ENCODE measurements at places on chromosomes 3 and 15. TPM values are rescaled to one million over a fixed set of nuclear protein-coding genes. Genes with fewer than 3 reads are reported as not detected.

PAK6 gene
- not detected for total RNA-seq

LRTM1 gene
- total RNA-seq: not detected

SRGAP3 gene
- total RNA-seq: not detected

MRPL47 gene
- total RNA-seq: 44.5 TPM

CFAP100 gene
- total RNA-seq: not detected

SEMA3G gene
- 61.1 TPM for total RNA-seq

RASGRP1 gene
- total RNA-seq: under 0.01 TPM

COLQ gene
- 0.46 TPM for total RNA-seq

IL1RAP gene
- 9.7 TPM for total RNA-seq

LRRN1 gene
- not detected for total RNA-seq

IGSF11 gene
- not detected for total RNA-seq

ABI3BP gene
- 54.3 TPM for total RNA-seq

MYL3 gene
- total RNA-seq: not detected

TWF2 gene
- total RNA-seq: 168 TPM

GOLGA8J gene
- not detected for total RNA-seq

SV2B gene
- total RNA-seq: not detected

GOLGA8Q gene
- total RNA-seq: not detected

LMOD3 gene
- under 0.01 TPM for total RNA-seq

SLC9C1 gene
- total RNA-seq: not detected

SMAD6 gene
- total RNA-seq: 12.2 TPM

TIGIT gene
- total RNA-seq: not detected

TF gene
- not detected for total RNA-seq

GP5 gene
- total RNA-seq: not detected

MNS1 gene
- total RNA-seq: 1.5 TPM

DUOXA2 gene
- not detected for total RNA-seq

CPEB1 gene
- total RNA-seq: not detected

RBP2 gene
- total RNA-seq: not detected

CCR8 gene
- not detected for total RNA-seq

MME gene
- total RNA-seq: 2.6 TPM

SGO1 gene
- total RNA-seq: 7.5 TPM

CD200R1L gene
- total RNA-seq: not detected

LRRC3B gene
- not detected for total RNA-seq

RBMS3 gene
- 33.1 TPM for total RNA-seq

MED12L gene
- 0.32 TPM for total RNA-seq

AP3B2 gene
- total RNA-seq: not detected

OSTN gene
- under 0.01 TPM for total RNA-seq

MST1R gene
- 0.97 TPM for total RNA-seq

POLQ gene
- total RNA-seq: 6.2 TPM

PIK3CA gene
- 39.8 TPM for total RNA-seq

ACVR2B gene
- 4.0 TPM for total RNA-seq

ADAMTS17 gene
- not detected for total RNA-seq

HRH1 gene
- total RNA-seq: 17.2 TPM

UBA7 gene
- total RNA-seq: 69.8 TPM

AQP9 gene
- total RNA-seq: not detected

GOLGA8N gene
- 1.6 TPM for total RNA-seq

IL12A gene
- 6.4 TPM for total RNA-seq

TOPAZ1 gene
- not detected for total RNA-seq

CHRNB4 gene
- not detected for total RNA-seq

ANKRD34C gene
- not detected for total RNA-seq

NMNAT3 gene
- 0.30 TPM for total RNA-seq

C3orf49 gene
- total RNA-seq: not detected

POMGNT2 gene
- total RNA-seq: 5.2 TPM

ZMYND10 gene
- 0.32 TPM for total RNA-seq

TBCCD1 gene
- total RNA-seq: 26.9 TPM

CHRNA7 gene
- total RNA-seq: 2.0 TPM

NXPE3 gene
- 7.1 TPM for total RNA-seq

ATR gene
- total RNA-seq: 26.6 TPM

AGTR1 gene
- total RNA-seq: under 0.01 TPM

LZTFL1 gene
- total RNA-seq: 14.9 TPM

Data from epithelial cell of umbilical artery (primary cell).